ENCODE measurements at places on chromosomes 11 and 22.

GRCh38 chr11:41714101-41714500, 254.6 kb upstream of the LRRC4C start:
- DNase-seq, result no peak

DNA sequence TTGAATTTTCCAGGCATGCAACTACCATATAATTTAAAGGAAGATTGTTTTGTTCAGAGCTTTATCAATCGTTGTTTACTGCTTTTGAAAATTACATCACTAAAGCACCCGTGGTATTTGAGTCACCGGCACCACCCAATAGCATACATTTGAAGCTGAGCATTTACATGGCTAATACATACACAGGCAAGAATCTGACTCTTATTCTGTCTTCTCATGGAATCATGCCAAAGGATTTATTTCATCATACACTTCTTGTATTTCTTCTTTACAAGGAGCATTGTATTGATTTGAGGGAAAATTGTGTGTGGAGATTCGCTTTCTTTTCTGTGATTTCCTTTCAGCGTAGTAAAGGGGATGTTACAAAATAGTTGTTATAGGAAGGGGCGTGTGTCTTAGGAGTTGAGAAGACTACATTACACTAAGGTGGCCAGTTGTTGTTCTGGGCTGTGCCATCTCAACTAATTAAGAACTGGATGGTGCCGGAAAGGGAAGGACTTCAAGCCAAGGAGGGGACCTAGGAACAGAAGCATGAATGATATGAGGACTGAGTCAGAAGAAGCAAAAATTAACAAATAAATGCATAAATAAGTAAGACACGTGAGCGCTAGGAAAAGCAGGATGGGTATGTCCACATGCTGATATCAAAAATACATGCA, 12.9 kb upstream of the CD3E start:
- no peak for DNase-seq

DNA sequence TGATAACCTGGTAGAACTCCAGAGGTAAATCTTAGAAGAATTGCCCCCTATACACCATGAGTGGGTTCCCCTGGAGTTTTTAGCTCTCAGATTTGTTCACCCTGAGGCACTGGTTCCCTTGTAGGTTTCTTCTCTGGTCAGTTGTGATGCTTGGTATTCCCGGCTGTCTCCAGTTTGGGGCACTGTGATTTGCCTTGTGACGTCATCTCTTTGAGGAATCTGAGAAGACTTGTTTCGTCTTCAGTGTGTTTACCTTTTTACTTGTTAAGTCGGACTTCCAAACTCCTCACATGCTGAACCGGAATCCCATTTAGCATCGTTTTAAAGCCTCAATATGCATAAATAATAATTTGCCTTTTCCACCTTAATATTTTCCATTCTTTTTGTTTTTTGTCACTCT, 54.4 kb downstream of the CECR2 start:
- DNase-seq, result no peak

- no peak for DNase-seq
These were observed 31.8 kb downstream of the PPFIBP2 start for GRCh38 chr11:7545611-7546010.

DNA sequence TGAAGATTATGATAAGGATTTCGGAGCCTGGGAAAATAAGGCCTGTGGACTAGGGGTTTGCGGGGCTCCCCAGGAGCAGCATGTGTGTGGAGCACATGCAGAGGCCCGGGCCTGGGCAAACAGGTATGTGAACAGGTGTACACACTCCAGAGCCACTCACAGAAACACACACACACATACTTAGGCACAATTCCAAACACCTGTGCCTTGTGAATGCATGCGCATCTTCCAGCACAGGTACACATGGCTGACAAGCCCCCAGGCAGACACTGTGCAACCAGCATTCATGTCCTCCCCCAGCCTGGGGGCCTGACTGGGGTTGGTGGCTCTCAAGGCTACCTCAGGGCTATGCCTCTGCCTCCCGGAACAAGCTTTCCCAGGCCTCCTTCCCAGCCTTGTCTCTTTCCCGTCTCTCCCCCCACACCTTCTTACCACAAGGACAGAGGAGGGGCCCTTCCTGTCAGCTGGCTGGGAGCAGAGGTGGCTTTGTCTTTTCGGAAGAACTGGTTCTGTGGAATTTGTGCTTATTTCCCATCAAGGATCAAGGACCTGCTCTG, 2.6 kb upstream of the P2RY6 start:
- DNase-seq, result no peak

GRCh38 chr11:134943544-134943943, 531.5 kb upstream of the B3GAT1 start:
- DNase-seq, result no peak

DNA sequence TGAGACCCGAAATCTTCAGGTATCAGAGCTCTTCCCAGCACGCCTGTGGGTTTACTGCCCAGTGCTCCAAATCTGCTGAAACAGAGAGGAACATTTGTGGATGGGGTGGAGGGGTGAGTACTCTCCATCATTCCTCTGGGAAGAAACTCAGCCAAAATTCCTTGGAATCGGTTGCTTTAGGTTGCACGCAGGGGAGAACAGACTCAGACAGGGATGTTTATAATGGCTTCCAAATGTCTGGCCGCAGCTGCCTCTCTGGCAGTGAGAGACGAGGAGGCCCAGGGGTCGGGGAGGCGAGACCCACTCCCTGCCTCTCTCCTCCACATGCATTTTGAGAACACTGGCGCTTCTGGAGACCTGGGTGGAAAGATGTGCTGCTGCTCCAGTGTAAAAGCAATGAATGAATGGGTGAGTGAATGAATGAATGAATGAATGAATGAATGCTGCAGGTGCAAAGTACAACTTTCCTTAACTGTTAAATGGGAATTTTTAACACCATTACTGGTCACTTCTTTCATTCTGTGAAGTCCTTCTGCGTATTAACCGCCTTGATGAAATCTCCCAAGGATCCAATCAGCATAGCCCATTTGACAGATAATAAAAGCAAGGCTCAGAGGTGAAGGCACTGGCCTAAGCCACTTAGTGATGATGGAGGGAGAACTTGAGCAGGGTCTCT, 437.4 kb downstream of the MIAT start:
- DNase-seq, result no peak

DNA sequence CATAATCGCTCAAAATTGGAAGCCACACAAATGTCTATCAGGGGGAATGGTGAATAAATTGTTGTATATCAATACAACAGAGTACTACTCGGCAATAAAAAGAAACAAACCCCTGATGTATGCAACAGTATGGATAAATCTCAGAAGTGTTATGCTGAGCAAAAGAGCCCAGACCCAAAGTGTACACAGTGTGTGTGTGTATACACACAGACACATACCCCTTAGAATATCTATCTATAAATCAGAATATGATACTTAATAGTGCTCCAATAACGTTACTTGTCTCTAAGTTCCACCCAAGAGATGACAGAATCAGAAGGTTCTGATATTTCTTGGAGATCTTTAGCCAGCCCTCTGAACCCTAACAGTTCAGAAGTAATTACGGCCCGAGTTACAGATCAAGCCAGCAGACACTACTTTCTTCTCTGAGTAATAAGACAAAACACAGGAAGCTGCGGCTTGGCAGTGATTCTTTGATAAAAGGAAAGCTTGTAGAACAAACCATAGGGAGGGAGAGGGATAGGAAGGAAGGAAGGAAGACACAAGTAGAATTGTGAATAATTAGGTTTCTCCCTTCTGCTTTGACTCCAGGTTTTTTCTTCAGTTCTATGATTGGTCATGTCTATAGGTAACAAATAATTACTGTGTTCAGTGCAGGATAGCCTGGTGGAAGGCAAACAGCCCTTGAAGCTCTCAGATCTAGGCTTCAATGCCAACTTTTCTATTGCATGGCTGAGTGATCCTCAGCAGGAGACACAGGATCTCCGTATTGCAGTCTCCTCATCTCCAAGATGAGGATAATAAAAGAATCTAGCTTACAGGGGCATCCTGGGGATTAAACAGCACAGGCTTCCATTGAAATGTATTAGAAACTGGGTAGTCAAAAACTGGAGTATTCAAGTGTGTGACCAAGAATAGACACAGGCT, 75.6 kb upstream of the TEAD1 start:
- DNase-seq, result no peak

DNA sequence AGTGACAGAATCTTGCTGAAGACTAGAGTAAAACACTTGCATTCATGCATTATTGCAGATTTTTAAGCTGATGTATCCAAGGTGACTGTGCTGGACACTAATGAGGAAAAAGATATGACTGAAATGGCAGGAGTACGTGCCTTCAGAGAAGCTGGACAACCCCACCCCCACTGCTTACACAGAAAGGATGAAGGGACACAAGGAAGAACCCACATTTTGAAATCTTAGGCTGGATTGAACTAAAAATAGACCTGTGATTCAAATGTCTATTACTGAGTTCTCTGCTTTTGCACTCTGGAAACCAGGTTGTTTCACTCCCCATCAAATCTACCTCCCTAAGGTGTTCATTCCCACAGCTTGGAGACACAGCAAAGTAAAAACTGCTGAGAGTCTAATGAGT, 117.1 kb downstream of the KCNC1 start:
- DNase-seq, result no peak

DNA sequence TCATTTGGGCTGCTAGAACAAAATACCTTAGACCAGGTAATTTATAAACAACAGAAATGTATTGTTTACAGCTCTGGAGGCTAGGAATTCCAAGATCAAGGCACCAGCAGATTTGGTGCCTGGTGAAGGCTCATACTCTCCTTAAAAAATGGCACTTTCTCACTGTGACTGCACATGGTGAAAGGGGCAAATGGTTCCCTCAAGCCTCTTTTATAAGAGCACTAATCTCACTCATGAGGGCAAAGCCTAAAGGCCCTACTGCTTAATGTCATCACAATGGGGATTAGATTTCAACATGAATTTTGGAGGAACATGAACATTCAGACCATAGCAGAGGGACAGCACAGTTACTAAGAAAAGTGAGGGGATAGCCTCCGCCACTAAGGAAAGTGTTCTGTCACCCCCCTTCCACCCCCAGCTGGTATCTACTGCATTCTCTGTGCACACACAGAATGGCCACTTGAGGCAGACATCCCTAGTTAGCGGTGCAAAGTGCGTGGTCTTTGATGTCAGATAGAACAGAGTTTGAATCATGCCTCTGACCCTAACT, 47.2 kb upstream of the CEP295 start:
- DNase-seq, result no peak

DNA sequence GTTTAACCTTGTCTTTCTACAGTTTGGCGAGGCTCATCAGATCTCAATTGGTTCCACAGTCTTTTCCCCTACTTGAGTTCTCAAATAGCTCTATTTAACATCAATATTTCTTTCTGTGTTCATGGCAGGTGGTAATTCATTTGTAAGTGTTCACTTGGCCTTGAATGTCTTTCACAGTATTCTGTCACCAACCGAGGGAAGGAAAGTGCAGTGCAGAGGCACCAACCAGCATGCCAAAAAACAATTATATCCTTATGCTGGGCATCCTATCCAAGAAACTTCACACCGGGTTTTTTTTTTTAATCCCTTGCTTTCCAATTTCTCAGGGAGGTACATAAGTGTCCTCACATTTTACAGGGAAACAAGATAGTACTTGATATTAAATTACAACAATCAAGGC, 55.0 kb upstream of the ZC3H12C start:
- no peak for DNase-seq

DNA sequence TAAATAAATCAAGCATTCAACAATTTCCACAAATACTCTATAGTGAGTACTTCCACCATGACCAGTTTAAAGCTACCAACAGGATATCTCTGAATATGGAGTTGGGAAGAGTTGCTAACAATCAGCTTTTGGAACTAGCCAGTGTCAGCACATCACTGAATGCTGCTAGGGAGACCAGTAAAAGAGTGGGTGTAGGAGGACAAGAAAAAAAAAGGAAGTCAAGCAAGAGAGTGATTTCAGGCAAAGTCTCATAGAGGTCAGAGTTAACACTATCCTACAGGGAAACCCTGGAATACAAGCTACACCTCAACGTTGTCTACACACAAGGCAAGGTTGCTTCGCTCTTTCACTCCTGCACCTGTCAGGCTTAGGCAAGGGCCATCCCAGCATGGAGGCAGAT, 24.2 kb downstream of the EIF3F start:
- no peak for DNase-seq

GRCh38 chr11:103546236-103546635, 437.0 kb downstream of the DYNC2H1 start:
- DNase-seq, result no peak

DNA sequence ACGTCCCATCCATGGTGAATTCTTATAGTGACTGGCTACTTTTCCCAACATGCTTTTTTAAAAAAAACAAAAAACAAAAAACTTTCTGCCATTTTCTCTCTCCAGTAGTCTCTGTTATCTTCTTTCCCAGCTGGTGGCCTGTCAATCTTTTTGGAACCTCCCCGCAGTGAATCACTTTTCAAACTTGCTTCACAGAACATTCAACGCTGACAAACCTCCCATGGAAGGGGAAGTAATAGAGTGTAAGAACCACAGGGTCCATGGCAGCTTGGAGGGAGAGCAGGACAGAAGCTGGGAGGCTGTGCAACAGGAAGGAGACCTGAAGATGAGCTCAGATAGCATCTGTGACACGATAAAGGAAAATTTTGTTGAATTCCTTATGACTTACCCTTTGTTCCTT, 9.8 kb upstream of the CECR2 start:
- DNase-seq, result no peak

DNA sequence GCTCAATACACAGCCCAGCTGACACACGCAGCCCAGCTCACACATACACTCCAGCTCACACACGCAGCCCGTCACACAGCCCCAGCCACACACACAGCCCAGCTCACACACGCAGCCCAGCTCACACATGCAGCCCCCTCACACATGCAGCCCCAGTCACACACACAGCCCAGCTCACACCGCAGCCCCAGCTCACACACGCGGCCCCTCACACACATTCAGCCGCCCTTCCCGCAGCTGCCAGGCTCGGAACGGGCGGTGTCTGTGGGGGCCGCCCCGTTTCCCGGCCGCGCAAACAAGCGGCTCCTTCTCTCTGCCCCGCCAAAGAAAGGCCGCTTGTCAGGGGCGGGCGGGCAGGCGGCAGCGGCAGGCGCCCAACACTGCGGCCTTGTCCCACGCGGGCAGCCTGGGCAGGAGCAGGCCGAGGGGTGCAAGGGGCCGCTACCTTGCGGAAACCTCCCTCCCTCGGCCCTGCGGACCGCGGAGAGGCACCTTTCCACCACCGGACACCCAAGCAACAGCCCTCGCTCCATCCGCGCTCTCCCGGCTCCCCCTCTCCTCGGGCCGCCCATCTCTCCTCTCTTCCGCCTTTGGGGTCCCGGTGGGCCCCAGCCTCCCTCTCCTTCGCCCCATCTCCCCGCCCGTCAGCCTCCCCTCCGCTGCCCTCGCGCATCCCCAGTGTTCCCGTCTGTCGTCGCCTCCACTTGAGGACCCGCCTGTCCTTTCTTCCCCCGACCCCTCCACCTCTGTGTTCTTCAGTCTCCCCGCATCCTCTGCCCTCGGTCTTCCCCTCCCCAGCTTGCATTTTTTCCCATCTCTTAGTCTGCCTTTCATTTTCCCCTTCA, 2.2 kb downstream of the PHLDB1 start:
- DNase-seq, result peak; percentile 41

DNA sequence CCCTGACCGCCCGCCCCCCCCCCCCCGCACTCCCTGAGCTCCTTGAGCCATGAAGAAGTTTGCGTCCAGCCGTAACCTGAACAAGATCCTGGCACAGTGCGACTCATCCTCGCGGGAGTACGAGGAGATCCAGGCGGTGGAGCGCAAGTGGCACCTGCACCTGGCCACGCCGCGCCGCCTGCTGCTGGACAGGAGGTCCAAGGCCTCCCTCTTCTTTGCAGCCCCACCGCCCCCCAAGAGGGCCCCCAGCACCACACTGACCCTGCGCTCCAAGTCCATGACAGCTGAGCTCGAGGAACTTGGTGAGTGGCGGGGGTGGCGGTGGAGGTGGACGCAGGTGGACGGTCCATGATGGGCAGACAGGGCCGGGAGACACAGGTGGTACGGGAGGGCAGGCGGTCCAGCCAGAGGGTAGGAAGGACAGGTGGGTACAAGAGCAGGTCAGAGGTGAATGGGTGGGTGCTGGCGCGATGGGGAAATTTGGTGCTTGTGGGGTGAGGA, 32.1 kb upstream of the ACR start:
- DNase-seq, result no peak

Data from immature natural killer cell (primary cell).